DMS 273 treated with DMSO at 0.1 percent for 48 hours (cell line): ENCODE measurements at places on chromosomes 12 and 14.

GRCh38 chr12:97639702-97640101 lies 177.1 kb downstream of the RMST start:
- no peak for DNase-seq

GRCh38 chr14:95123891-95124579 lies 33.3 kb downstream of the DICER1 start:
- DNase-seq, result no peak

DNA sequence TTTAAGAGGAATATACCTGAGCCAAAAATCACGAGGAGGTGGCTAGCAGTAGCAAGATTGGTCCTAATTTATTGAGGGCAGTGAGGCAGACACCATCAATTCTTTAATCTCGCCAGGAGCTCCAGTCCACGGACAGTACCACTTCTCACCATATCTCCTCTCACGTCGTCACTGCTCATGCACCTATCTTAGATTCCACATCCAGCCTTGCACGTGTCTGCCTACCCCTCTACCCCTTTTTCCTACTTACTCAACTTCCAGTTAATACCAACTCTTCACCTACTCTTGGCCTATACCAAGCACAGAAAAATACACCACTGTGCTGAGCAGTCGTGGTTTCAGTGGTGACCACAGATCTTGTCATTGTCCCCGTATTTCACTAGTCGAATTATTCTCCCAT lies 246.1 kb downstream of the DPF3 start:
- no peak for DNase-seq

GRCh38 chr14:75628816-75629215 lies 31.9 kb downstream of the ERG28 start:
- DNase-seq, result no peak

GRCh38 chr14:72754949-72755348 lies 139.0 kb downstream of the DPF3 start:
- DNase-seq, result no peak

DNA sequence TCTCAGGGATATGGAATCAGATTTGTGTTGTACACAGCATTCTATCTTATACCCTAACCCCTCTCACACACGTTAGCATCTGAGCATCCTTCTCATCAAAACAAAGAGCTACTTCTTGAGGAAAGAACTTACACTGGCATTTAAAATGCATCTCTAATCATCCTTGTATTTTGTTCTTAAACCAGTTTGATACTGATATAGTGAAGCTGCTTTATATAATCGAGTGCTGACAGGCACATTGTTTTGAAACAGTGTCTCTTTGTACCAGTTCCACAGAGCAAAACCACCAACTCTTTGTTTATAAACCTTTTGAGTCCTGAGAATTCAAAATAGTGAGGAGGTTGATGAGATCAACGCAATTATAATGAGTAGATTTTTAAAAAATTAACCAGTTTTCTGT lies 8.8 kb downstream of the GPR33 start:
- DNase-seq, result no peak

- no peak for DNase-seq
These were observed 85.3 kb downstream of the DAAM1 start for GRCh38 chr14:59273737-59274136.

GRCh38 chr12:132948146-132949066 lies 7.7 kb downstream of the ZNF605 start:
- DNase-seq, result no peak

GRCh38 chr14:91418387-91419043 lies 895 bp upstream of the CCDC88C start:
- peak; percentile 66 for DNase-seq

DNA sequence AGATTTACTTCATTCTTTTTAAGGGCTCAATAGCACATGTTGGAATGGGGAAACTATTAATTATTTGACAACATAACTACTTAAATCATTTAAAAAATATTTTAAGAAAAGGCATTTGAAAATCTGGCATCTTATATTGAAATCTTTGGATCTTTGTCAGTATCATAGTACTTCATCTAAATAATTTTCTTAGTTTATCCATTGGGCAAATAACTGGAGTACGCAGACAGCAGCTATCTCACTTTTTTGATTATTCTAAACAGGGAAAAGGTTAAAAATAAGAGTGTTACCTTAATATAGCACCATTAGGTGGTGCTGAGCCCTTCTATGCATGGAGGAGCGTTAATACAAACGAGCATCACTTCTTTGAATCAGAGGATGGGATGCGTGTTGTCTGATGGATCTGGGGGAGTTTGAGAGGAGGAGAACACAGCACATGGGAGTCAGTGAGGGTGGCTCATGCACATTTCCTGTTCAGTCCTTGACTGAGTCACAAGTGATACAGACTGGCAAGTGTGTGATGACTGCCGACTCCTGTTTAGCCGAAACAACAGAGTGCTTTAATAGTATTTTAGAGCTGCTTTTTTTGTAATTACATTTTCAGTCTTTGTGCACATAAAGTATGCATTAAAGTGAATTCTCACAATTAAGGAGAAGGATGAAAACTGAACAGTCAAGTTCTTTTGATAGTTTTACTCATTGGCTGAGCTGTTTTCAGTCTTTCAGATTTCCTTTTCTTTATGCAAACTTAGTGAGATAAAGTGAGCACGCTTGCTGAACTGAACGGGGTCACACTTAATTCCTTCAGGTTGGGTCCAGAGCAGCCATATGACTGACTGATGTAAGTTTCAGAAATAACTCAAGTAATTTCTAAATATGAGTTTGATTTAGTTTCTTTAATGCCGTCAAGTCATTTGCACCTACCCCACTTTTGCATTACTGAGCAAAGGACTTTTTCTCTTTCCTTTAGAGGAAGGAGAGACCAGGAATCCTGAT lies 92.7 kb downstream of the DIP2B start:
- no peak for DNase-seq
